ENCODE measurements at places on chromosomes 12 and 14.

DNA sequence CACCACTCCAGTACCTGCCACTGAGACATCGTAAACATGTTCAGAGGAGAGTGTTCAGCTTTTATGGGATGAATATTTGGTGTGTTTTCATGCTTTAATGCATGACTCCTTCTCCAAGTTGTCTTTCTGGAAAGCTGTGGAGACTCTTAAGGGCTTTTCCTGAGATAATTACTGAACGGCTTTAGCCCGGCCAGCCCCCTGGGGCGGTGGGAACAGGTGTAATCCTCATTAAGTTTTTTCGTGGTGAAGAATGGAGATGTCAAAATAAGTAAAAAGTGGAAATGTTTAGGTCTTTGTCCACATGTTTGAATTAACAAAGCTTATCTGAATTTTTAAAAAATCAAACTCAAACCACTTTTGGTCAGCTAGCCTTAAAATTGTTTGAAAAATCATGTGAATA is 1.5 kb downstream of the SYNE2 start:
- H3K4me1 ChIP-seq = peaks cover 20% of the 10 kb centered on the region
- H3K27me3 ChIP-seq = no peaks in the 10 kb centered on the region
- H3K36me3 ChIP-seq = no peaks in the 10 kb centered on the region
- no peak for DNase-seq
- peak overlapping the region; percentile 85 for H3K4me3 ChIP-seq

GRCh38 chr12:11171969-11172675 is 1.1 kb downstream of the SMIM10L1 start:
- H3K27ac ChIP-seq = peak overlapping the region; percentile 96
- no peaks in the 10 kb centered on the region for H3K36me3 ChIP-seq
- H3K4me3 ChIP-seq = peak overlapping the region; percentile 98

- no peak for DNase-seq
- no peak overlapping the region for H3K4me3 ChIP-seq
- H3K4me1 ChIP-seq = no peaks in the 10 kb centered on the region
- no peak overlapping the region for H3K27ac ChIP-seq
- no peaks in the 10 kb centered on the region for H3K27me3 ChIP-seq
- no peaks in the 10 kb centered on the region for H3K36me3 ChIP-seq
These were observed 260.3 kb downstream of the ADGRD1 start for GRCh38 chr12:131213896-131214442.

- no peaks in the 10 kb centered on the region for H3K36me3 ChIP-seq
- no peaks in the 10 kb centered on the region for H3K4me1 ChIP-seq
- H3K27me3 ChIP-seq = no peaks in the 10 kb centered on the region
- no peak for DNase-seq
These were observed 208.2 kb downstream of the EPS8 start for GRCh38 chr12:15581006-15581405.

GRCh38 chr12:110575326-110575725 is 7.8 kb downstream of the PPTC7 start:
- H3K4me1 ChIP-seq = peaks cover 69% of the 10 kb centered on the region
- DNase-seq = no peak
- peak overlapping the region; percentile 24 for H3K27ac ChIP-seq
- no peaks in the 10 kb centered on the region for H3K36me3 ChIP-seq
- H3K27me3 ChIP-seq = no peaks in the 10 kb centered on the region

- no peak for DNase-seq
- no peaks in the 10 kb centered on the region for H3K36me3 ChIP-seq
- H3K27ac ChIP-seq = no peak overlapping the region
These were observed 227.9 kb downstream of the DACT1 start for GRCh38 chr14:58865514-58866281.

- H3K27me3 ChIP-seq = no peaks in the 10 kb centered on the region
- DNase-seq = no peak
- no peaks in the 10 kb centered on the region for H3K36me3 ChIP-seq
- no peaks in the 10 kb centered on the region for H3K4me1 ChIP-seq
- H3K4me3 ChIP-seq = no peak overlapping the region
These were observed 441.8 kb upstream of the TMPO start for GRCh38 chr12:98073610-98074009.

GRCh38 chr12:50772470-50772869 is 8.6 kb downstream of the ATF1 start:
- H3K4me3 ChIP-seq = no peak overlapping the region
- H3K27me3 ChIP-seq = no peaks in the 10 kb centered on the region
- peaks cover 19% of the 10 kb centered on the region for H3K4me1 ChIP-seq
- H3K27ac ChIP-seq = no peak overlapping the region
- H3K36me3 ChIP-seq = no peaks in the 10 kb centered on the region

Data from vagina (tissue), 2 donors.